ENCODE measurements at places on chromosomes 13 and 19.

DNA sequence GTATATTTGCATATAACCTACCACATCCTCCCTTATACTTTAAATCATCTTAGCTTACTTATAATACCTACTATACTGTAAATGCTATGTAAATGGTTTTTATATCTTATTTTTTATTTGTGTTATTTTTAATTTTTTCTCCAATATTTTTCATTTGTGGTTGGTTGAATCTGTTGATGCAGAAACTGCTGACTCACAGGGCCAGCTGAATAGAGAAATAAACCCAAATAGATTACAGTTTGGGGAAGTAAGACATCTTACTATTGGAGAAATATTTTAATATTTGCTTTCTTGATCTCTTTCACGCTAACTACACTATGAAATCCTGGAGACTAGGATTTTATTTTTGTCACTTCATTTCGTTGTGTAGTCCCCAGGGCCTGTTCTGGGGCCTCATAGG lies 7.1 kb downstream of the SMAD9 start:
- DNase-seq = no peak

- no peak for DNase-seq
Observed at GRCh38 chr13:25882466-25883357, 169.1 kb downstream of the SHISA2 start.

DNA sequence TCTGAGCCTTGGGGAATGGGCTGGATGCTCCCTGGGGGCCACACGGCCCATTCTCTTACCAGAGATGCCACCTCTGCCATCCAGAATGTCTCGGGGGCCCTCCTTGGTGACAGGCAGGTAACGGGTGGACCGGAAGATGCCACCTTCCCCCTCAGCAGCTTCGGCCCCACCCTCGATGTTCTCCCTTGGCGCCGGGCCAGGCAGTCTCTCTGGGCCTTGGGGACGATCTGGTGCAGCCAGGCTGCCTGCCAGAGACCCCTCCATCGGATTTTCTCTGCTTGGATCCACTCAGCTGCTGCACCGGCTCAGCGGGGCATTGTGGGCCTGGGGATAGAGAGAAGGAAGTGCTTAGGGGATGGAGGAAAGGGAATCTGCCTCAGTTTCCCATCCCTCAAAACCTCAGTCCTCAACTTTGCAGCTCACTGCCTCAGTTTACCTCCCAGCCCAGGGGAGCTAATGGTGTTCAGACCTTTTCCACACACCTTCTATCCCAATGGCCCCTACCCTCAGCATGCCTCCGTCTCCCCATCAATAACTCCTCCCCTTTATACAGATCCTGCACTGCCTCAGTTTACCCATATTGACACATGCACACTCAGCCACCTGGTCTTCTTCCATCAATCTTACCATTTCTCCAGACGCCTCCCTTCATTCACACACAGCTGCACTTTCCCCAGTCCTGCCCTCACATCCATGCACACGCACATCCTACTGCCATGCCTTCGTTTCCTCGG lies 1.5 kb downstream of the WIZ start:
- no peak for DNase-seq

DNA sequence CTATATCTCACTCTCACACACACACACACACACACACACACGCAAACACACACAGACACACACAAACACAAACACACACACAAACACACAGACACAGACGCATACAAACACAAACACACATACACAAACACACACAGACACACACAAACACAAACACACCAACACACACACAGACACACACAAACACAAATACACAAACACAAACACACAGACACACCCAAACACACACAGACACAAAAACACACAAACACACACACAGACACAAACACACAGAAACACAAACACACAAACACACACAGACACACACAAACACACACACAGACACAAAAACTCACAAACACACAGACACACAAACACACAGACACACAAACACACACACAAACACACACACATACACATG lies 329.0 kb downstream of the ZNF536 start:
- no peak for DNase-seq

DNA sequence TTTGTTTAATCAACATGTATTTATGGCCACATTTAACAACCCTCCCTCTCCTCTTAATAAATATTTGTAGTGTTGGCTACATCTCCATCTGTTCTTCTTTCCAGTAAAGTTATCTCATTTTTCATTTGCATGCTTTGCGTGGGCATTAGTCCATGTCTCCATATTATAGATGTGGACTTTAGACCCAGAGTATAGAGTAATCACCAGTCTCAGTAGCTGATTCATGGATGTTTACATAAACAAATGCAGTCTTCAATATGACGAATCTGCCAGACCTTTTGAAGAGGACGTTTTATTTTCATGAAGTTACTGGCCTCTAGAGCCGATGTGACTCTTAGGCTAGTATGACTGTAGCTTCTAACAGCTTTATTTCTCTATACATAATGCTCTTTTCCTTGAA lies 1546.2 kb downstream of the OLFM4 start:
- no peak for DNase-seq

DNA sequence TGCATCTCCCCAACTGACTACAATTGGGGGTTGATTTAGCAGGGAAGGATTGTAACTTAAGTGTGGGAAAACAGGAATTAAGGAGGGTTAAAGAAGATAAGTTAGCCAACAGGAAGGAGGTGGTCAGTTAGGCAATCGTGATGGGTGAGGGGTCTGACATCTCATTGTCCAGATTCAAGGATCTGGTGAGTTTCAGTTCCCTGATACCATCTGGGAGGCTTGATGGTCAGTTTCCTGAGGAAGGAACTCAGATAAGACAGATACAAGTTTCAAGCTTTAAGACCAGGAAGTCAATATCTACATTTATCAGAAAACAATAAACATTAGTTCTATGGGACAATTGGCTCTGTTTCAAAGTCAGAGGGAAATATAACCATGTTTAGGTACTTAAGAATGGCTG lies 601.8 kb downstream of the SLITRK6 start:
- DNase-seq = no peak

GRCh38 chr13:73259061-73260017 lies 200.5 kb downstream of the KLF5 start:
- DNase-seq = no peak

- no peak for DNase-seq
Observed at GRCh38 chr19:20662421-20663105, 1.2 kb upstream of the ZNF626 start.

DNA sequence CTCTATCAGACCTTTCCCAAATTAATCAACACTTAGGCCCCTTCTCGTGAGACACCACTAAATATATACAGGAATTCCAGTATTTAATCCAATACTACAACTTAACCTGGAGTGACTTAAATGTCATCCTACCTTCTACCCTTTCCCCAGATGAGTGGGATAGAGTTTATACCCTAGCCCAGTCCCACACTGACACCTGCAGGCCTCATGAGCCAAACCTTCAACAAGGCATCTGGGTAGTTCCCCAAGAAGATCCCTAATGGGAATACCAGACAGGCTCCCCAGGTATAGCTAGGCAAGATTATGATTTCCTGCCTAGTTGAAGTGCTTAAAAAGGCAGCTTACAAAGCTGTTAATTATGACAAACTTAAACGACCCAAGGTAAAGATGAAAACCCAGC lies 15.9 kb downstream of the ZNF83 start:
- no peak for DNase-seq

GRCh38 chr19:29880498-29881081 lies 61.4 kb upstream of the URI1 start:
- no peak for DNase-seq

DNA sequence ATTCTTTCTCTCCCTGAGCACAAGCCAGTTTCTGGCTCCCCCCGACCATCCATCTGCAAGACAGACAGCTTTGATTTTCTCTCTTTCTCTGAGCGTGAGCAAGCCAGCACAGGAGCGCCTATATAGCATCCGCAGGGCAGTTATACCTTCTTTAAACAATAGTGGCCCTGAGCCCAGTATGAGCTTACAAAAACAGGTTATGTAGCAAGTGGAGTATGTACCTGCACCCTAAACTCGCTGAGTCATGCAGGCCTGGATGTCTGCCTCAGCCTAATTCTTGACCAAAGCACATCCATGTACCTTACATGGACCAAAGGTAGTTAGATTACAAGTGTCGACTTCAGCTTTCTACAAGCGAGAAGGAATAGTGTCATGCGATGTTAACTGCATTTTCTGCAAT lies 61.7 kb downstream of the RAP2A start:
- no peak for DNase-seq

Measured in CD4-positive, alpha-beta T cell treated with Interleukin-2 at 100 ng/mL for 4 hours (primary cell).